Upper lobe of left lung (tissue), 6 donors: ENCODE measurements at places on chromosomes 1 and 21. TPM values are rescaled to one million over a fixed set of nuclear protein-coding genes. Genes with fewer than 3 reads are reported as not detected.
A peak's percentile ranks its signal among the peaks of the same experiment; 100 is the strongest.

GRCh38 chr21:29343519-29343918, 44.8 kb downstream of the BACH1 start:
- DNase-seq = no peak
- H3K36me3 ChIP-seq = no peaks in the 10 kb centered on the region
- H3K4me3 ChIP-seq = no peak overlapping the region
- no peaks in the 10 kb centered on the region for H3K27me3 ChIP-seq
- peaks cover 45% of the 10 kb centered on the region for H3K4me1 ChIP-seq

GRCh38 chr1:239536165-239536849, 149.9 kb downstream of the CHRM3 start:
- DNase-seq = no peak
- no peak overlapping the region for H3K4me3 ChIP-seq
- H3K27me3 ChIP-seq = no peaks in the 10 kb centered on the region
- no peaks in the 10 kb centered on the region for H3K4me1 ChIP-seq
- no peaks in the 10 kb centered on the region for H3K36me3 ChIP-seq

DNA sequence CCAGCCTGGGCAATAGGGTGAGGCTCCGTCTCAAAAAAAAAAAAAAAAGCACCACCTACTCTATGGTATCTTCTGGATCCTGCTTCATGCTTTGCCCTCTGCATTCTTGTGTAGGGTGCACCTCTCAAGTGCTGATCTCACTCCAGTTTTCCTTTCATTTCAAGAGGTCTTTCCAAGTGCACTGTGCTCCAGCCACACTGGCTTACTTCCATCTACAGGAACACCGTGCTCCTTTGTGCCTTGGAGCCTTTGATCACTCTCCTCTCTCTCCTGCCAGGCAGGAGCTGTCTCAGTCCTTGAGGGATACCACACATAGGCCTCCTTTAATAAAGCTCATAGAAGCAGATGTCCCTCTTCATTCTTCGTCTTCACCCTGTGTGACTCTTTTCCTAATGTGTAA, 55.4 kb upstream of the GREM2 start:
- no peak overlapping the region for H3K27ac ChIP-seq
- no peak overlapping the region for H3K4me3 ChIP-seq
- no peaks in the 10 kb centered on the region for H3K36me3 ChIP-seq

DNA sequence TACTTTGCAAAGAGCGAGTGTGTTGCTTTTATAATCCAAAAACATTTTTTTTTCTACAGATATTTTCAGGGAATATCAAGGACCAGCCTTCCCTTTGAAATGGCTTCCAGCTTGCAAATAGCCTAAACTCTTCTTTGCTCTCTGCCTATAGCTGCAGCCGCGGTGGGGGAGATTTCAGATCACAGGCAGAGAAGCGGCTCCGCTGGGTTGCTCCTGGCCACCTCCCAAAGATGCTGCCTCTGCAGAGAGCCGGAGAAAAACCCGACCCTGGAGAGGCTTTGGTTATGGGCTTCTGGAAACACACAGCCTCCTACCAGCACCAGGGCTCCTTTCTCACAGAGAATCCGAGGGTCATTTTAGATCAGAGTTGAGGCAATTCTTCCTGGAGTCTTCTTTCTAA, 18.6 kb upstream of the PAX7 start:
- H3K27me3 ChIP-seq = no peaks in the 10 kb centered on the region
- no peaks in the 10 kb centered on the region for H3K4me1 ChIP-seq
- no peak overlapping the region for H3K27ac ChIP-seq
- H3K4me3 ChIP-seq = no peak overlapping the region

DNA sequence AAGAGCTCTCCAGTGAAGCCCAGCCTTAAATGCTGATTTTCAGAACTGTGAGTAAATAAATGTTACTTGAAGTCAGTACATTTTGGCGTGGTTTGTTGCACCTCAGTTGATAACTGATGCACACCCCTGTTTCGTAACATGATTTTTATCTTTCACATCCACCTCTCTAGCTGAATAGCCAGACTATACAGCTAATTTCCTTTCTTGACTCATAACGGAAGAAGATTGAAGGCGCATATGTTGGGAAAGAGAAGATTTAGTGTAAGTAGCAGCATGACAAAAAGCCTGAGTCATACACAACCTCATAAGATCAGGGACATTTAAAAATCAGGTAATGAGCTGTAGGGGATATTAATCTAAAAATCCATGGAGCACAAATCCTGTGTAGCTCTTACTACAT, 716.2 kb upstream of the ZP4 start:
- H3K36me3 ChIP-seq = no peaks in the 10 kb centered on the region
- no peak overlapping the region for H3K27ac ChIP-seq
- no peak overlapping the region for H3K4me3 ChIP-seq
- no peaks in the 10 kb centered on the region for H3K4me1 ChIP-seq

- no peak overlapping the region for H3K27ac ChIP-seq
- H3K4me1 ChIP-seq = peaks cover 3% of the 10 kb centered on the region
- no peaks in the 10 kb centered on the region for H3K36me3 ChIP-seq
- H3K4me3 ChIP-seq = no peak overlapping the region
- H3K27me3 ChIP-seq = no peaks in the 10 kb centered on the region
Observed at GRCh38 chr1:24048205-24048869, 63.6 kb downstream of the MYOM3 start.

GRCh38 chr1:226656601-226657277, 82.3 kb downstream of the ITPKB start:
- no peak for DNase-seq
- H3K27me3 ChIP-seq = no peaks in the 10 kb centered on the region
- H3K36me3 ChIP-seq = no peaks in the 10 kb centered on the region
- H3K4me3 ChIP-seq = no peak overlapping the region

GRCh38 chr1:92747735-92748134, 37.2 kb downstream of the EVI5 start:
- H3K27ac ChIP-seq = no peak overlapping the region
- no peak overlapping the region for H3K4me3 ChIP-seq
- no peak for DNase-seq
- no peaks in the 10 kb centered on the region for H3K4me1 ChIP-seq
- no peaks in the 10 kb centered on the region for H3K36me3 ChIP-seq
- H3K27me3 ChIP-seq = no peaks in the 10 kb centered on the region

GRCh38 chr1:77060000-77060399, 159.2 kb downstream of the PIGK start:
- H3K27ac ChIP-seq = no peak overlapping the region
- H3K4me3 ChIP-seq = no peak overlapping the region
- no peak for DNase-seq

- peak; percentile 35 for DNase-seq
- H3K27me3 ChIP-seq = no peaks in the 10 kb centered on the region
- peaks cover 67% of the 10 kb centered on the region for H3K4me1 ChIP-seq
- no peak overlapping the region for H3K4me3 ChIP-seq
- no peaks in the 10 kb centered on the region for H3K36me3 ChIP-seq
Observed at GRCh38 chr1:183810121-183810520, 5.2 kb downstream of the RGL1 start.

DNA sequence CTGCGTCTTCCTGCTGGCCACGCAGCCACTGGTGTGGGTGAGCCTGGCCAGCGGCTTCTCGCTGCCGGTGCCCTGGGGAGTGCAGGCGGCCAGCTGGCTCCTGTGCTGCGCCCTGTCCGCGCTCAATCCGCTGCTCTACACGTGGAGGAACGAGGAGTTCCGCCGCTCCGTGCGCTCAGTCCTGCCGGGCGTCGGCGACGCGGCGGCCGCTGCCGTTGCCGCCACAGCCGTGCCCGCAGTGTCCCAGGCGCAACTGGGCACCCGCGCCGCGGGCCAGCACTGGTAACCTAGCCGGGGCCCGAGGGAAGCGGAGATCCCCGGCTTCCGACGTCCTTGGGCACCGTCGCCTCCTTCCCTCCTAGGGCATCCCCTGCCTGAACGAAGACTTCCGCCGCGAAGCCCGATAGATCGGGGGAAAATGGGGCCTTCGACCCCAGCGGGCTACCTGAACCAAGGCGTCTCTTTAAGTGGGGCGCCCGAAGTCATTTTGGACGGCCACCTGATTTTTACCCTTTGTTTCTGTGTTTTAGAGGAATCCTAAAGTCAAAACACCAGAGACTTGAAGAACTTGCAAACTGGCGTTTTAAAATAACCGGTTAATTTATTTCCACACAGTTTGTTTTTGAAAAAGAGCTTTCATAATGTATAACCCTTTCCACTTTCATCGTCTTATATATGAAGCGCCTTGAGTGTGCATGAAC, 2.0 kb downstream of the GPR88 start:
- no peak for DNase-seq
- H3K27ac ChIP-seq = no peak overlapping the region
- H3K4me1 ChIP-seq = peaks cover 23% of the 10 kb centered on the region
- H3K27me3 ChIP-seq = peaks cover 19% of the 10 kb centered on the region
- peak overlapping the region; percentile 50 for H3K4me3 ChIP-seq

Gene CA6
- not detected for total RNA-seq

Gene ACTL8
- not detected for total RNA-seq

Gene LORICRIN
- total RNA-seq = not detected

Gene IL19
- total RNA-seq = not detected
